OCI-LY7 (cell line): ENCODE measurements at places on chromosomes 6 and 20. TPM values are rescaled to one million over a fixed set of nuclear protein-coding genes. Genes with fewer than 3 reads are reported as not detected.

Gene SERINC1
- 26.0 and 26.9 TPM in 2 replicates for total RNA-seq

GRCh38 chr20:22403632-22404361 lies 180.6 kb downstream of the FOXA2 start:
- no peak for DNase-seq

Gene CDK5RAP1
- total RNA-seq = 45.4 and 49.4 TPM in 2 replicates

Gene TINAG
- total RNA-seq = not detected in 2 replicates

Gene EDN1
- not detected in 2 replicates for total RNA-seq

Gene ZFP64
- total RNA-seq = 16.7 and 19.0 TPM in 2 replicates

DNA sequence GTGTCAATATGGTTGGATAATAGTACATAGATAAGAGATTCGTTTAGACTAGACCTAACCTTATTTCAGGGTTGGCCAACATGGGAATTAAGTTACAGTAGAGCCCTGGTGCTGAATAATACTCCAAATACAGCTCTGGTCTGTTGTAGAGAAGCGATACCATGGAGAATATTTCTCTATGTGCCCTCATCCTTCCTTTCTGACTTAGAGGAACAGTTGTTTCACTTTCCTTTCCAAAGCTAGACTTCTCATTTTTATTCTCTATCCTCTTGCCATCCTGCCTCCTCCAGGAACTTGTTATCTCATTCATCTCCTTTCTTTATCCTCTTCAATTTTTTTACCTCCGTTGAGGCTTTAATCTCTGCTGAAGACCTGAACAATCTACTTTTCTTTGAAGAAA lies 68.9 kb downstream of the EDN1 start:
- no peak for DNase-seq

DNA sequence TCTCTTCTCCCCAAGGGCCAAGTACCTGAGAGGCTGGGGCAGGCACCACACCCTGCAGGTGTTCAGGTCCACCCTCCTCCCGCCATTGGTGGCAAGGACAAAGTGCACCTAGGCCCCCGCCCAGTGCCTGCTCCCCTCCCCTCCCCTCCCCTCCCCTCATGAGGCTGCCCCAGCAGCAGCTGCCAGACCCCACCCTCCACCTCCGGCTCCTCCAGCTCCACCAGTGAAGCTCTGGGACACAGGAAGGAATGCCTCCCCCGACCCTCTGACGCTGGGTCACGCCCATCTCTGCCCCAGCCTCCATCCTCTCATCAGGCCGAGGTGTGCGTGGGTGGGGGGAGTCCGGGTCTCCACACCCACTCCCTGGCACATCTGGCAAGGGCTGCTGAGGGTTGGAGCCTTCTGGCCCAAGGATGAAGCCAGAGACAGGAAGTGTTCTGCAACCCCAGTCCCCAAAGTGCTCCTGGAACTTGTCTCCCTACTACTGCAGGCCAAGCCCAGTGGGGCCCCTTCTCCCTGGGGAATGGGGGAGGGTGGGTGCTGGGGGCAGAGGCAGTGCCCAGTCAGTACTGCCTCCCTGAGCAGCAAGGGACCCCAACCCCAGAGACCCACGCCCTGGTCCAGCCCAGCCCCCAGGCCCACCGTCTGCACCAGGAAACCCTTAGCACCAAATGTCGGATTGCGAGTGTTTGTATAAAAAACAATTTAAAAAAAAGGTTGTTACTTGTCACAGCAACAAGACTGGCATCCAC lies 1.6 kb upstream of the UCKL1 start:
- DNase-seq = peak; percentile 49

- no peak for DNase-seq
Observed at GRCh38 chr20:41234041-41234440, 83.5 kb downstream of the ZHX3 start.

Gene TP53TG5
- total RNA-seq = not detected in 2 replicates

DNA sequence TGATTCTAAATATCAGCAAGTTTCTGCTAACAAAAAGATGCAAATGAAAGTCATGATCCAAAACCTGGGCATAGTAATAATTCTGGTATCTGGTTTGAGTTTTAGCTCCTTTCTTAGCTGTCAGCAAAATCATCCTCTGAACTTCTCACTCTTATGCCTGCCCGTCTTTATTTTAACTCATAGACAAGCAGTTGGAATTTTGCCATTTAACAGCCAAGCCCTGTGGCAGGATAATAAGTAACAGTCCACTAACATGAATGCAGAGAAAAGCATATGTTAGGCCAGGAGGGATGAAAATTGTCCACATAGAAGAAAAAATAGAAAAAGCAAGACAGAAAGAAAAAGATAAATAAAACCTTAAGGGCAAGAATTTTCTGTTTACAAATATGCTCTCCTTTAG lies 170.0 kb upstream of the LAMA2 start:
- no peak for DNase-seq

GRCh38 chr20:3312940-3313682 lies 74.1 kb upstream of the SLC4A11 start:
- DNase-seq = no peak

GRCh38 chr6:133136177-133136880 lies 104.8 kb upstream of the EYA4 start:
- DNase-seq = no peak

- DNase-seq = peak; percentile 88
Observed at GRCh38 chr20:44736170-44737021, 9.3 kb upstream of the KCNK15 start.

Gene PLTP
- total RNA-seq = 12.7 and 15.8 TPM in 2 replicates

DNA sequence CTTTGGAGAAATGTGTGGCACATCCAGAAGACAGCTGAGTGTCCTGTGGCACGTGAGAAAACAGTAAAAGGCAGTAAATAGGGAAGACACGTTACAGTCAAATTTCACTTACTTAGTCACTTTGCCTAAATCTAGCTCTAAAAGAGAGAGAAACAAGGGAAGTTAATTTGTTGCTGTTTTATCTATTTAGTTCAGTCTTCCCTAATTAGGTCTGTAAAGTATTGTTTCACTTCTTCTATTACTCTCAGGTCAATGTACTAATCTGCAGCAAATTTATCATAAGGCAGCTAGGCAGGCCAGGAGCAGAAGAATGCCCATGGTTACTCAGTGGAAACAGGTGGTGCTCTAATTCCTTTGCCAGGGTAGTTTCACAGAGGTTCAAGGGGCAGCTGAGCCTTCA lies 124.3 kb upstream of the CNR1 start:
- DNase-seq = peak; percentile 4

GRCh38 chr6:73520688-73521350 lies at the start of gene EEF1A1:
Gene EEF1A1 (minus strand): TSS chr6:73521032. CDS start chr6:73520026, 1,006 bp downstream.
- DNase-seq = peak; percentile 99

DNA sequence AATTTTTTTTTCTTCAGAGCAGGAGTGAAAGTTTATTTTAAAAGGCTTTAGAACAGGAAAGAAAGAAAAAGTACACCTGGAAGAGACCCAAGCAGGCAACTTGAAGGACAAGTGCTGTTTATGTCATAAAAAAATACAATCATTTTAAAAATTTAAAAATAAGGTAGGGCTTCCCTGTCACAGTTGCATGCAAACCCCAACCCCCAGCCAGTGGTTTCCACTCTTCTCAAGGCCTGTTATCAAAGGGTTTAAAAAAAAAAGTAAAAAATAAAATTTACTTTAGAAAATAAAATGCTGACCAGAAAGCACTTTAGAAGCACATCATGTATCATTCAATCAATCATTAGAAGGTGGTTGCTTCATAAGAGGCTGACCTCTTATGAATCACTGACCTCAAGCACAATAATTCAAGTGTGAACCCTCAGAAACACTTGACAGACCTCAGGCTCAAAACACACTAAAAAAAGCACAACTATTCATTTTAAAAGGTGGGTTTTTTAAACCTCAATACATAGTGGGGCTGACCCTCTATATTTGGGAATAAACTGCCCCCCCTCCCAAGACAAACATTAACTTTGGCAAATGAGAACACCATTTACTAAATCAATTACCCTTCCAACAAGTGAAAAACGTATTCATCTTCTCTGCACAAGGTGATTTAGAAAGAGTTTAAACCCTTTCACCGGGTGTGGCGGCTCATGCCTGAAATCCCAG lies 15.6 kb downstream of the ILRUN start:
- no peak for DNase-seq

DNA sequence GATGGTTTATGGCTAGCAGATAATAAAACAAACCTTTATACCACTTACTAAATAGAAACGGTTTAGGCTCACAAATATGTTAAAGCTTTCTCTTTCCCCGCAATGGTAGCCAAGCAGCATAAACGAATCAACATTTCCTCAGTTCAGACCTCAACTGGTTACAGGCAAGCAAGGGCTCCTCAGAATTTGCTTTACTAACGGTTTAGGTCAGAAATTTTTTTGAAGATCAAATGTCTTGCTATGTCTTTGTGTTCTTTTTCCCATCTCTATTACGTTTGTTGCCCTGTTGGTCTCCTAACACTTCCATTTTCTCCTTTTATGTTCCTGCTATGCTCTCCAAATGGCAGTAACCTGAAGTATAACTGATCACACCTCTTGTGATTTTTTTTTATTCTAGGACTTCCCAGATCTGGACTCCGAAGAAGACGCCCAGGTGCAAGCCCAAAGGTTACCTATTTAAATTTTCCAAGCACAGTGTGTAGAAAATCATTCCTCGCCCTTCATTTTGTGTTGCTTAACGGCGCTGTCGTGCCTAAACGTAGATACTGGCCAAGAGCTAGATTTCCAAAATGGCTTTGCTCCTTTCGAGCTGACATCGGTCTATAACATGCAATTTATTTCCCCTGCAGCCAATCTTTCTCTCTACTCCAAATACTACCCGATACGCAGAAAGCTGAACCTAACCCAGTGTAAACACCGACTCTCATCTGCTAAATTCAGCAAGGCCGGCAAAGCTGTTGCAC lies 717 bp upstream of the ASF1A start:
- peak; percentile 82 for DNase-seq

GRCh38 chr6:11424395-11425034 lies 113.0 kb upstream of the TMEM170B start:
- DNase-seq = no peak

Gene SRC
- 0.72 and 0.89 TPM in 2 replicates for total RNA-seq

DNA sequence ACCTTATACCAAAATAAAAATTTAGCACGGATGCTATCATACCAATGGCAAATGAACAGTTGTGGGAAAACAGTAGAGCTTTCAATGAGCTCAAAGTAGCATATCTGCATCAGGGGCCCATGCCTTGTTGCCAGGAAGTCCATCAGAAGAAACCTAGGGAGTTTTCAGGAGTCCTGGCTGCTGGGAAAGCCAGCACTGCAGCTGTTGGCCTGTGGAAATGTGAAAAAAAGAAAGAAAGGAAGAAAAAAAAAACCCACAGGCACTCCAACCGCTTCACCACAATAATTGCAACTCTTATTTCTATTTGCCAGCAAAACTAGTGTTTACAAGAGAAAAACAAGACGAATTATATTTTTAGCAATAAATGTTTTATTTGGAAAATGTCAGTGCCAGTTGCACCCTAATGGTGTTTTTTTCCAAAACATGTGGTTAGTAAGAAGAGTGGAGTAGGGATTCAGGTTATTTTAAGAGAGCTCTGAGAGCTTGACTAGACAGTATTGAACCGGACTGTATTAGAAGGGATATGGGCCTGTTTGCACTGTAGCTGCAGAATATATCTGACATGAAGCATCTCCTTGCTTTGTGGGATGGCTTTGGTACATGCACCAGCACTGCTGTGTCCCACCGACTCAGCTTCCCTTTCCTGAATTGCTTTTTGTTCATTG lies 137.3 kb downstream of the CCDC170 start:
- no peak for DNase-seq

Gene BMP7
- total RNA-seq = 2.2 and 3.7 TPM in 2 replicates

GRCh38 chr6:151783692-151784091 lies 23.8 kb upstream of the ESR1 start:
- DNase-seq = no peak

GRCh38 chr6:82761674-82762345 lies 303.8 kb downstream of the UBE3D start:
- no peak for DNase-seq

DNA sequence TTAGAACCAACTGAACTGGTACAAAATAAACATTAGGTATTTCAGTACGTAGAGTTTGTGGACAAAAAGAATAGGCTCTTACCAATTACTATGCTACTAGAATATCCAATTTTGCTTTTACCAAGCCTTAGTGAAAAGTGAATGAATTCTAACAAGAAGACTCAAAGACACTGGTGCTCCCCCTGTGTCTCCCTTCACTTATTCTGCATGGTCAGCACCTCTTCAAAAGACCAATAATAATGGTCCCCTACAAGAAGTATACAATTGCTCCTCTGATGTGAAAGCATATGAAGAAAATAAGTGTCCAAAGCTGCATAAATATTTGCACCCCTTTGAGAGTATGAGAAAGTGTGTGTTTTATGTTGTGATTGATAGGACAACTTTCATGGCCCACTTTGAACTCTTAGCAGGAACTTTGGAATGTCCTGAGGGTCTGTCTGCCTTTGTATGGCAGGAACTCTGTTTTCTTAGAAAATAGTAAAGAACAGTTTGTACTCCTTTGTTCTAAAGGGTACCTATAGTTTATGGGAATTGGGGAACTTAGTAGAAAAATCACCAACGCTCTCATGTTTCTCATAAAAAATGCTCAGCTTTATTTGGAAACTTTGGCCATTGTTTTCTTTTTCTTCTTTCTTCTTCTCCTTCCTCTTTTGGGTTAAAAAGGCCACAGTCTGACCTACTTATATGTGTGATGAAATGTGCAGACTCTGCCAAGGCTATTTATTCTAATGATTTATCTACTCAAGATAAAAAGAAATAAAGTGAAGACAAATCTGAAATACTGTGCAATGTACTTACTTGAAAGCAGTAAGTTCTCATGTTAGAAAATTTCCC lies 352.4 kb downstream of the LAMA2 start:
- no peak for DNase-seq

Gene SERAC1
- 6.9 and 7.1 TPM in 2 replicates for total RNA-seq

GRCh38 chr6:4908062-4908461 lies 95.8 kb downstream of the RPP40 start:
- DNase-seq = no peak

Gene CPXM1
- 0.15 TPM in 1 of 2 replicates, not detected in the other for total RNA-seq

DNA sequence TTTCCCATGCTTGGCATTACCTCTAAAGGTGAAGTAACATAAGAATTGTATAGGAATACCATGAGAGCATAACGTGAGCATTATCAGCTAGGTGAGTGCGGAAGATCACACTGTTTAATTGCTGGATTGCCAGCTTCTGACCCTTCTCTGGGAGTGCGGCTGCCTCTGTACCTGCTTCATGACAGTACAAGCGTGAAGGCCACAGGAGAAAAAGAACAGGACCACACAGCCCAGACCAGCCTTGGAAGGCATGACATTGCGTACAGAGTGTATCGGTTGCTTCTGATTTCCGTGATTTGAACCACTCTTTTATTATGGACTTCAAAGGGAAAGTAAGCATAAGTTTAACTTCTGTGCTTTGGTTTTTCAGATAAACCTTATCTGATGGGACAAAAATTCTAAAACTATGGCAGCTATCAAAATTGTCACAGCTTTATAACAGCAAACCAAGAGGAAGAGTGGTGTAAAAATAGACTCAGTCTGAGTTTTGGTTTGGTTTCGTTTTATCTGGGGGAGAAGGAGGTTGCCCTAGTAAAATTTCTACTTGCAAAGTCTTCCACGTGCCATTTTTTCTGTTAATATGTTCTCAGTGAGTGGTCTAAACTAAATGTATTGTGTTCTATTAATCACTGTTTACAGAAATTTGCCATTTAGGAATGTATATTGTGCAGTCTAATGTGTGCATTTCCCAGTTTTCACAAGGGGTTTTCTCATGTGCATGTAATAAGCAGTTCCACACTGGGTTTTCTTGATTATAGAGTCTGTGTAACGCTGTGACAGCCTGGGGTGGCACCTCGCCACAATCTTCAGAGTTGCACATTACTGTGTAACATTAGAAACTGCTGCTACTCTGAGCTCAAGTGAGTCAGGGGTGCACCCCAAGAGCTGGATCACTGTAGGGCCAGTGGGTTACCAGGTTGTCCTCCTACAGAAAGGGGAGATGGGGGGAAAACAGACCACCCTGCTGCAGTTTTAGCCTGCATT lies 97.3 kb downstream of the RPP40 start:
- DNase-seq = no peak
